GDM1 (cell line): ENCODE measurements at places on chromosomes 13 and 19.
A peak's percentile ranks its signal among the peaks of the same experiment; 100 is the strongest.

DNA sequence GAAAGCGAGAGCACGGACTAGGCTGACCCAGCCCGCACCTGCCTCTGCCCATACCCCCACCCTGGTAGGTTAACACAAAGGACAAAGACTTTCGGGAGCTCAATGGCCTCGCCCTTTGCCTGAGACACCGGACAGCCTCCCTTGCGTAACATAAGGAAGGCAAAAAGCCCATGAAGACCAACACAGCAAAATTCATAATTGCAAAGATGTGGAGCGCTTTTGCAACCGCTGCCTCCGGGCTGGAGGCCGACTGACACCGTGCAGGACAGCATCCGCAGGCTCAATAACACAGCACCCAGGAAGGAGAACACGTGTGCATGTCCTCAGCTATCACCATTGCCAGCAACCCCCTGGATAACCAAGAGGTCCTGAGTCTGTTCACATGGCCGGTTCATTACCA lies 15.4 kb downstream of the LILRA1 start:
- DNase-seq: no peak

DNA sequence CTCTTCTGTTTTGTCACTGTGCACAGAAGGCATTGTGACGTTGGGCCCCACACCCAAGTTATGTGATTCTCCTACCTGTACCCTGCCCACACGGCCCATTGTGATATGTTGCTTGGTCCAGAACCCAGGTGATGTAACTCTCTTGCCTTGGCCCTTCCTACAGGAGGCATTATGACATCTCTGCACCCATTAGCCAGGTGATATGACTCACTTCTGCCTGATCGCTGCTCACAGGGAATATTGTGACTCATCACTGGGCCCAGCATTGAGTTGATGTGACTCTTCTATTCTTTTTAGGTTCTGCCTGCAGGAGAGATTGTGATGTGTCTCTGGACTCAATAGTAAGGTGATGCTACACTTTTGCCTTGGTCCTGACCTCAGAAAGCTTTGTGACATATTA lies 65.4 kb upstream of the ZNF91 start:
- DNase-seq: no peak

GRCh38 chr13:90943946-90944345 lies 403.5 kb upstream of the MIR17HG start:
- no peak for DNase-seq

- DNase-seq: no peak
Measured at GRCh38 chr13:81726037-81726726, 1385.3 kb upstream of the SPRY2 start.

DNA sequence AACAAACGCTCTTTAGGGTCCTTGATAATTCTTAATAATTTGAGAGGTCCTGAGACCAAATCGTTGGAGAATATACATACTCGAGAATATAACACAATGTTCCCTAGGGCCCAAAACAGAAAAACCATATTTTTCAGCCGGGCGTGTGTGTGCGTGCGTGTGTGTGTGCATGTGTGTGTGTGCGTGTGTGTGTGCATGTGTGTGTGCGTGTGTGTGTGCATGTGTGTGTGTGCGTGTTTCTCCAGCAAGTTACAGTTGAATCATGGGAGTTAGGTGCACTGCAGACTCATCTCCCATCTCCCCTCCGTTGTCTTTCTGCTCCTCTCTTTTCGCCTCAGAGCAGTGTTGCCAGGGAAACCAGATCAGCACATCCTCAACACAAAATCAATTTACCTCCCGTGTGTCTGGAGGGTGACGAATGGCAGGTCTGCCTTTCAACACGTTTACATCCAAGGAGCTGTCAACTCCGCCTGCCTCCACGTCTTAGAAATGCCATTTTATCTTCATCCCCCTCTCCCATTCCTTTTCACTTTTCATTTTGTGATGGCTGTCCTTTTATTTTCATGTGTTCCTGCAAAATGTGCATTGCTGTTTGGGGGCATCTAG lies 8.3 kb upstream of the PNMA8B start:
- no peak for DNase-seq

GRCh38 chr19:18496167-18496979 lies 25.5 kb downstream of the ELL start:
- DNase-seq: peak; percentile 21

- no peak for DNase-seq
Measured at GRCh38 chr13:40519637-40520036, 146.8 kb downstream of the FOXO1 start.

DNA sequence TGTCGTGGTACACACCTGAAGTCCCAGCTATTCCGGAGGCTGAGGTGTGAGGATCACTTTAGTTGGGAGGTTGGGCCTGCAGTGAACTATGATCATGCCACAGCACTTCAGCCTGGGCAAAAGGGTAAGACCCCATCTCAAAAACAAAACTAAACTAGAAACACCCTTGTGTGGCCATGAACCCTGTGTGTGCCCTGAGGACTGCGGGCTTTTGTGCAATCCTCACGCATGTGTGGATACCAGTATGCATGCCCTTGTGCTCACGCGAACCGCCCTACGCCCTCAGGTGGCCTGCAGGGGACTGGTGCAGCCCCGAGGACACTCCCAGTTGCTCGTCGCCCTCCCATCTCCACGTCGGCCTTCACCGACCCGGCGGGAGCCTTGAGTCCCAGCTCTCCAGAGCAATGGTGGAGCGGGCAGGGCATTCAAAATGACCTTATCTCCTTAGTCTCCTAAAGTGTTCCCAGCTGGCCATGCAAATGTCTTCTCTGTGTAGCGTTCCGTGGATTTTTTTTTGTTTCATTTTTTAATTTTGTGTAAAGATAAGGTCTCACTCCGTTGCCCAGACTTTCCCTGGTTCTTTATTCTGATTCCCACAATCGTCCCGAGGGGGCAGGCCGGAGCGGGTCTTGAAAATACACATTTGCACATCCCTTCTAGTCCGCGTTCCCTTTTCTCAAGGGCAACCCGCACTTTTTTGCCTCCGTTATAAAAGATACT lies 868 bp upstream of the EGLN2 start:
- peak; percentile 46 for DNase-seq

GRCh38 chr13:39345982-39346381 lies 257.0 kb downstream of the LHFPL6 start:
- DNase-seq: no peak

DNA sequence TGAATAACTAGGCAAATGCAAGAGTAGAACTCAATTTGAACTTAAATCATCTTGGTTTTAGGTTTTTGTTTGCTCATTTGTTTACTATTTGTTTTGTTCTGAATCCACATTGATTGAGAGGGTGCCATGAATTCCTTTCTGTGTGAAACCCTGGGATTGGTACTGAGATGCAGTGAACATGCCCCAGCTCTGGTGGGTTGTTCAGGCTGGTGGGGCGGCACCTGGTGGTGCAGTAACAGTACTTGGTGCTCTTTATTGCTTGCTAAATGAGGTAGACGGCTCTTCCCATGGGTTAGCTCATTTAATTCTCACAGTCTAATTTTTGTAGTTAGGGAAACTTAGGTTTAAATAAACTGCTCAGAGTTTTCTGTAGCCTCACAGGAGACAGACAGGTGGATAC lies 48.4 kb downstream of the WASF3 start:
- DNase-seq: no peak
